ENCODE measurements at places on chromosomes 5 and 9.
A peak's percentile ranks its signal among the peaks of the same experiment; 100 is the strongest.

GRCh38 chr5:149271716-149272563 lies at the start of gene AFAP1L1:
Gene AFAP1L1, plus strand, starts transcription at chr5:149271859. Its CDS starts 110 bp downstream, at chr5:149271969.
- DNase-seq = no peak

- DNase-seq = no peak
Observed at GRCh38 chr5:78065663-78066062, 228.8 kb downstream of the AP3B1 start.

DNA sequence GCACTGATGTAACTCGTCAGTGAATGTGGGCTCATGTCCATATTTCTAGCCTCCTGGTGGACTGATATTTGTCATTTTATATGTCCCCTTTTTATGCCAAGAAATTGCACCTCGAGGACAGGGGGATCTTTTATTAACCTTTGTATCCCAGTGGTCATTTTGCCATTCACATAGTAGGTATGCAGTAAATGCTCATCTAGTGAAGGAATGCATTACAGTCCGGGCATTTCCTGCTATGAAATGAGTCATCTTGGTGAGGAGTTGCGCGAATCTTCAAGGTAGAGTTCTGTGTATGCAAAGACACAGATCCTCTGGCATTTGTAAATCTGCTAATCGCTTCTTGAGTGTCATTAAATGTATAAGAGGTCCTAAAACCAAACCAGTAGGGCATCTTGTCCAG lies 755.5 kb upstream of the ADAMTS16 start:
- DNase-seq = no peak

DNA sequence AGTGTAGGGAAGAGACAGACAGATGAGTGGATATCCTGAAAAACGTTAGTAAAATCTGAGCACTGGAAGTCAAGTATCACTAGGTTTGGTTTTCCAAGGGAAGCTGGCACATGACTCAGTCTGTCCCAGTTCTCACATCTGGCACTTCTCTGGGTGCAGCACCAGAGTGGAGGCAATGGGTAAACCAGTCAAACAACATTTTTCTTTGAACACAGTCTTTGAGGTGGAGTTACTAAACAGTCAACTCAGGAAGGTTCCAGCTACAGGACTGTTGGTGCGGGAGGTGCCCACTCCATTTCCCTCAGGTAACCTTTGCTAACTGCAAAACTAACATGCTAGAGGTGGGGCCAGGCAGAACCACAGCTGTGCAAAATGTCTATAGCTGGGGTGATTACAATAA lies 301.4 kb upstream of the RFX3 start:
- DNase-seq = no peak

DNA sequence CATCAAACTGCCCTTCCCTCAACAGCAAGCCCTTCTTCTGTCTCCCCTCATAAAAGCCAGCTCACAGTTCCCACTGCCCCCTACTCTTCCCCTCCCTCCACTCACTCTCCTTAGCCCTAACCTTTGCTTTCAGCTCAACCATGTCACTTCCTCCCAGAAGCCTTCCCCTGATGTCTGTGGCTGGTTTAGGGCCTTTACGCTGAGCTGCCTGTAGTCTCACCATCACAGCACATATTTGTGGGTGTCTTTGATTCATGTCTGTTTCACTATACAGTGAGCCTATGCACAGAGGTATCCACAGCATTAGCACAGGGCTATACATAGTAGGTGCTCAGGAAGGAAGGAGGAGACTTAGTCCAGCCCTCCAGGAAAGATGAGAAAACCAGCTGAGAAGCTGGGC lies 34.7 kb downstream of the C9orf50 start:
- no peak for DNase-seq

- no peak for DNase-seq
Observed at GRCh38 chr5:89003563-89004036, 120.6 kb upstream of the MEF2C start.

GRCh38 chr5:169577951-169578350 lies 5.6 kb upstream of the SPDL1 start:
- no peak for DNase-seq

GRCh38 chr5:68214482-68215207 lies 911 bp upstream of the PIK3R1 start:
- peak; percentile 43 for DNase-seq

- DNase-seq = no peak
Observed at GRCh38 chr5:162672061-162672460, 604.5 kb downstream of the GABRG2 start.

GRCh38 chr5:126081209-126081608 lies 342.0 kb upstream of the GRAMD2B start:
- no peak for DNase-seq

- no peak for DNase-seq
Observed at GRCh38 chr9:85483208-85483607, 258.5 kb downstream of the AGTPBP1 start.

DNA sequence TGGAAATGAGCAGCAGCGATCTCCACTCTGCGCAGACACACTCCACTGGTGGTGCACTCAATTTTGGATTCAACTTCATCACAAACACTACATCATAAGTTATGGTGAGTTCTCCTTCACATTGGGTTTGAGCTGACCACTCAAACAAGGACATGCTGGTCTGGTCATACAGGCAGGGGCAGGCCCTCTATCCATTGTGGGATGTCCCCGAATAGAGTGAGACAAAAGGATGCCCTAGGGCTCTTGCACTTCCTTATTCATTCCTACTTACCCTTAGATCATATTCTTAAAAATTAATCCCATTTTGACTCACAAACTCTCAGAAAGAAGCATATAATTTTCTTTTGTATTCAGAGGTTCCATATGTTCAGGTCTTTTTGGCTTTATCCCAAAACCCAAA lies 16.3 kb upstream of the PJA2 start:
- no peak for DNase-seq

- no peak for DNase-seq
Observed at GRCh38 chr5:33339413-33339812, 101.4 kb upstream of the TARS1 start.

GRCh38 chr5:90386099-90386710 lies 23.4 kb downstream of the CETN3 start:
- DNase-seq = no peak

DNA sequence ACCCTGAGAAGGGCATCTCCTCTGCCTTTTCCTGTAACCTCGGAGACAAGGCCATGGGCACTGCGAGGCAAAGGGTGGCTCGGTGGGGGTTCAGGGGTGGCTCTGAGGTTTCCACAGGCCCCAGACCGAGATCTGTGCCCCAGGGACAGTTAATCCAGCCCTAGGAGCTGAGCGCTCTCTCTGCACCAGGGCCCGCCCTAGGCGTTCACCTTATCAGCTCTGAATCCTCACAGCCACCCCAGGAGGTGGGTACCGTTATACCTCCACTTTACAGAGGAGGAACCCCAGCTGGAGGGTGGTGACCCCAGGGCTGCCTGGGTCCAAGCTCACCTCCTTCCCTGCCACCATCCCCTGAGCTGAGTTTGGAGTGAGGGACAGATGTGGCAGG lies 2.3 kb upstream of the ENG start:
- DNase-seq = no peak

GRCh38 chr9:137029058-137029936 lies 1.3 kb upstream of the ABCA2 start:
- DNase-seq = peak; percentile 44

GRCh38 chr5:172504701-172505402 lies 50.5 kb upstream of the SH3PXD2B start:
- no peak for DNase-seq

GRCh38 chr5:176364765-176365350 lies 429 bp upstream of the ARL10 start:
- DNase-seq = no peak

- no peak for DNase-seq
Observed at GRCh38 chr9:71223953-71224538, 102.6 kb upstream of the TRPM3 start.

DNA sequence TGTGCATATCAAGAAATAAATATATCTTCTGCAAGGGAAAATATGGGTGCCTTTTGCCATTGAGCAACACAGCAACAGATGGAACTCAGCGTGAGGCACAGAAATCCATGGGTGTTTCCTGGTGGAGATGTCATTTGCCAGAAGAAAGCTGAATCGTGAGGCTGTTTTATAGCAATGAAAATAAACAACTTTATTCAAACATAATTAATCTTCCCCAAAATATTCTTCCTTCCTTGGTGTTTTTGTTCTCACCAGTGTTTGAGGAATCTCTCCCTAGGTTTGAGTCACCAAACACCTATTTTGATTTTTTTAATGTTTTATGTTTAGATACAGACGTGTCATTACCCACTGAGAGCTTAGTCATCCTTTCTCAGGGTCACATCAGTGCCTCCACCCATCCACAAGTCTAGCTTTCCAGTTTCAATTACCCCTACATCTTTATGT lies 65.8 kb upstream of the PAPPA start:
- DNase-seq = no peak

DNA sequence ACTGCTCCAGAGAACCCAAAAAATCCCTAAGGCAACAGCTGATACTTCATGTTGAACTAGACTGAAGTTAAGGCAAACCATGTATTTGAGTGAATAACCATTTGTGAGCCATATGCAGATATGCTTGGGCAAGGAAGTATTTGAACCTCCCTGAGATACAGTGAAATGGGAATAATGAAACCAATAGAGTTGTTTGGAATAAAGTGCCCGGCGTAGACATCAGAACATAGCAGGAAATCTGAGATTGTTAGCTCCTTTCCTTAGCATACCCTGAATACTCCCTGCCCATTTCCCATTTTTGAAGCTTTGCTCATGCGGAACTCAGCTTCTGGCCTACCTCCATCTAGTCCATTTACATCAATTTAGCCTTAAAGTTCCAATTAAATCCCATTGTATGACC lies 611.9 kb downstream of the EFNA5 start:
- no peak for DNase-seq

- DNase-seq = no peak
Observed at GRCh38 chr5:54022223-54022622, 288.1 kb downstream of the ARL15 start.

- DNase-seq = no peak
Observed at GRCh38 chr5:111697215-111697614, 59.8 kb downstream of the NREP start.

- DNase-seq = no peak
Observed at GRCh38 chr5:35830587-35830986, 26.1 kb upstream of the IL7R start.

- DNase-seq = no peak
Observed at GRCh38 chr9:20312732-20313131, 309.6 kb downstream of the MLLT3 start.

DNA sequence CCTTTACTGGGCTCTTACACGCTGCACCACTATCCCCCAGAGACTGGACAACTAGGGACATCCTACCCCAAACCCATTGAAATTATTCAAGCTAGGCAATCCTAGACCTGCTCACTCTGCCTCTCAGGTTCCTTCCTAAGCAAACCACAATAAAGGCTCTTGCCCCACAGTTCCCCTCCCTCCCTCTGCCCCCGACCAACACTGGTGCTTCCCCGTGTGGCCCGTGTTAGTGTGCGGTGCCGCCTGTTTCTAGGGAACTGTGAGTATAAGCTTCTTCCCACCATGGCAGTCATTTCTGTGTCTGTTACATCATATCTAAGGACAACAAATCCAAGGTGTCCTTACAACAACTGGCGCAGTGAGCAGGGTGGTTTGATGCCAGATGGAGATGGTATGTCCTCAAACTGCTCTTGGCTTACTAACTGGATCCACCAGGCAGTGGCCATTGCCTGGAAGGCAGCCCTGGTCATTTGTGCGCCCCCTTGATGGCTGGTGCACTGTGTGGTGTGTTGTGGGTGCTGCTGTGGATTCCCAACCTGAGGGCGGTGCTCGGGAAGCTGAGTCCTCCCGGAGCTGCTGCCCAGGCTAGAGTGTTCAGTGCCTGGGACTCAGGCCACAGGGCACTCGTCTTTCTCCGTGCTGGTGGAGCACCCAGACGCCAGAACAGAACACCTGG lies 8.4 kb upstream of the MXD3 start:
- no peak for DNase-seq

DNA sequence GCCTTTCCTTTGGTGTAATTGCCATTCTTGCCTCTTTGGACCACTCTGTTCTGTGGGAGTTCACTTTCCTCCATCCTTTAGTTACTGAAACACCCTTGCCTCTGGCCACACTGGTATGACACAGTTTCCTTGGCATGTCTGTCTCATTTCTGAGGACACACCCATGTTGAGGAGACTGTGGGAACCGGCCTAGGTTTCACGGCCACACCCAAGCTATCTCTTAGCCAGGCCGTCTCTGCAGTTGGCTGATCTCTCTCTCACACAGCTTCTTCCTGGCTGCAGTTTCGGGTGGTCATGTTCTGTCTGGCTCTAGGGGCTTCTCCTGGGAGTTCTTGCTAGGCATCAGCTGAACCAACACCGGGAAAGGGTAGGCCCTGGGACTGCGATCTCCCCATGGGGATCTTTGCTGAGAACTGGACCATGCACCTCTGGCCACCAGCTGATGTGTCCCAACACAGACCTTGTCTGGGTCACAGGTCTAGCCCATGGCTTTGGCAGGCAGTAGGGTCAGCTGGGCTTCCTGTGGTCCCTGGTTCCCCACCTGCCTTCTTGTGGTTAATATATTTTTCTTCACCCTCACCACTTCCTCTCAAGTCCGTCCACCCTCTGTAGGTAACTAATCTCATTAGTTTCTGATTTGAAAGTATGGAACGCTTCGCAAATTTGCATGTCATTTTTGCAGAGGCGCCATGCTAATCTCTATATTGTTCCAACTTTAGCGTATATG lies 24.9 kb downstream of the ARHGEF37 start:
- no peak for DNase-seq

- no peak for DNase-seq
Observed at GRCh38 chr5:122761115-122761514, 13.8 kb upstream of the SNX2 start.

DNA sequence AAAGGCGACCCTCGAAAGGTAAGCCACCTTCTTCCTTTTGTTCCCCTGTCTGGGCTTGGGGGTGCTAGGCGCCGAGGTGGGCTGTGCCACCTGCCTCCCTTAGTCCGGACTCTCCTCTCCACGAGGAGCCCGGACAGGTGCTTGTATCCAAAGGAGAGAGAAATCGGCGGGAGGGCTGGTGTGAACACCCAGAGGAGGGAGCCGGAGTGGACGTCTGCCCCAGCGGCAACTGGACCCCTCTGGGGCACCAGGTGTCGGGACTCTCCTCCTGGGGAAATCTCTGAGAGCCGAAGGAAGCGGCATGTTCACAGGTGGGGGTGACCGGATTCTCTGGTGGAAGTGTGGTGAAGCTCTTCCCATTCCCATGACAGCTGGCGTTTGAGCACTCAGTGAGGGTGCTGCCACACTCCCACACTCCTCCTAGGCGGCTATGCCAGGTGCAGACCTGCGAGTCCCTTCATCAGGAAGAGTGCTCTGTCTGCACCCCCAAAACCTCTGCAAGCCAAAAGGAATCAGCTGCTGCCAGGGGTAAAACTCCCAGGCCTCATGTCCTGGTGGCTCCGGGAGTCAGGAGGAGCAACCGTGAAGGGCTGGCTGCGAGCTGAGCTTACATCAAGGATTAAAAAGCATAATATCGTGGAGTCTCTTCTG lies 921 bp downstream of the KCNIP1 start:
- no peak for DNase-seq
